OCI-LY7 (cell line): ENCODE measurements at places on chromosomes 7 and 10.

- no peak for DNase-seq
These were observed 327.9 kb upstream of the PRKCQ start for GRCh38 chr10:6907877-6908530.

DNA sequence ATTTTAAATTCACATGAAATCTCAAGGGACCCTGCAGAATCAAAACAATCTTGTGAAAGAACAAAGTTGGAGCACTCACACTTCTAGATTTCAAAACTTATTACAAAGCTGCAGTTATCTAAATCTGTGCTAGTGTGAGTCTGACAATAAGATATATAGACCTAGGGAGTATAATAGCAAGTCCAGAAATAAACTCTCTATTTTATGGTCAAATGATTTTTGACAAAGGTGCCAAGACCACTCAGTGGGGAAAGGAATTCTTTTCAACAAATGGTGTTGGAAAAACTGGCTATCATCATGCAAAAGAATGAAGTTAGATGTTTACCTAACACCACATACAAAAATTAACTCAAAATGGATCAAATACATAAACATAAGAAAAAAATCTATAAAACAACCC, 68.2 kb downstream of the TFEC start:
- DNase-seq: no peak

DNA sequence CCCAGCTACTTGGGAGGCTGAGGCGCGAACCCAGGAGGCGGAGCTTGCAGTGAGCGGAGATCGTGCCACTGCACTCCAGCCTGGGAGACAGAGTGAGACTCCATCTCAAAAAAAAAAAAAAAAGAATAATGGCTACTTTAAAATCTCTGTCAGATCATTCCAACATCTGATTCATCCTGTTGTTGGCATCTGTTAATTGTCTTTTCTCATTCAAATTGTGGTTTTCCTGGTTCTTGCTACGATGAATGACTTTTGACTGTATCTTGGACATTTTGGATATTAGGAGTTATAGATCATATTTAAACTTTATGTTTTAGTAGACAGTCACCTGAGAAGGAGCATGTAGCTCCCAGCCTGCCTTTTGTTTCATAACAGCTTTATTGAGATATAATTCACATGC, 8.5 kb downstream of the TPST1 start:
- DNase-seq: no peak

DNA sequence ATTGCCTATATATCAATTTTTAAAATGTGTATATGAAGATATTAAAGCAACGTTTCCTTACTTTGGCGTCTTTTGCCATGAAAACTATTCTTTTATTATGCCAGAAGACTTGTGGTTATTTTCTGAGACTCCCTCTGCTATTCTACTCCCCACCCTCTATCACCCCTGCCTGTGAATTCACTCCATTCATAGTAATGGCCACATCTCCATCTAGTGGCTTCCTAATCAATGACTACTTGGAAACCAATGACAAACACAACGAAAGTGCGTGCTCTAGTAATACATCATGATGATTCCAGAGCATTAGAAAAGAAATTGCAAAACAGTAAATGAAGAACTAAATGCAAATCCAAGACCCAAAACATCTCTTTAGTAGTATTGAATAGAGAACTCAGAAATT, 186.7 kb upstream of the HGF start:
- DNase-seq: peak; percentile 63
